ENCODE measurements at places on chromosomes 3 and 15.

GRCh38 chr3:124132813-124133212 lies 140.9 kb upstream of the ROPN1 start:
- DNase-seq: no peak

- DNase-seq: no peak
These were observed 281.9 kb upstream of the LRRFIP2 start for GRCh38 chr3:37456270-37456708.

DNA sequence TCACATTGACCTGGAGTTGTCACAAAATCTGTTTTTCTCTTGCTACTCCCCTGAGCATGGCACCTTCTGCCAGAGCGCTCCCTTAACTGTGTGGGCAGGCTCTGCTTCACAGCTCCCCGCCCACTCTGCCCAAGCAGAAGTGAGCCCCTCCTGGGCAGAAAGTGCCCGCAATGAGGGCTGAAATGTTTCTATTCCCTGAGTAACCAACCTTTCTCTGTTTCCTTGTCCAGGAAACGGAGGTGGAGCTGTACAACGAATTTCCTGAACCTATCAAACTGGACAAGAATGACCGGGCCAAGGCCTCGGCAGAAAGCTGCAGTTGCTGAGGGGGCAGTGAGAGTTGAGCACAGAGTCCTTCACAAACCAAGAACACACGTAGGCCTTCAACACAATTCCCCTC lies 66.3 kb upstream of the ACAD9 start:
- DNase-seq: no peak

GRCh38 chr15:85704720-85705429 lies 89.8 kb downstream of the KLHL25 start:
- no peak for DNase-seq

GRCh38 chr3:48478626-48479555 lies 25.1 kb downstream of the SHISA5 start:
- DNase-seq: no peak

- no peak for DNase-seq
These were observed 21.7 kb upstream of the KPNA4 start for GRCh38 chr3:160587105-160587504.

- no peak for DNase-seq
These were observed 22.3 kb downstream of the THRB start for GRCh38 chr3:24472358-24472757.

Data from AG09309 (cell line).